ENCODE measurements at places on chromosomes 13 and 19. TPM values are rescaled to one million over a fixed set of nuclear protein-coding genes. Genes with fewer than 3 reads are reported as not detected.

- no peak for DNase-seq
Observed at GRCh38 chr19:46573679-46574498, 27.2 kb upstream of the CALM3 start.

The FOXA3 gene
- total RNA-seq = not detected

The CRTC1 gene
- total RNA-seq = 2.3 TPM

The ZNF90 gene
- total RNA-seq = 0.97 TPM

DNA sequence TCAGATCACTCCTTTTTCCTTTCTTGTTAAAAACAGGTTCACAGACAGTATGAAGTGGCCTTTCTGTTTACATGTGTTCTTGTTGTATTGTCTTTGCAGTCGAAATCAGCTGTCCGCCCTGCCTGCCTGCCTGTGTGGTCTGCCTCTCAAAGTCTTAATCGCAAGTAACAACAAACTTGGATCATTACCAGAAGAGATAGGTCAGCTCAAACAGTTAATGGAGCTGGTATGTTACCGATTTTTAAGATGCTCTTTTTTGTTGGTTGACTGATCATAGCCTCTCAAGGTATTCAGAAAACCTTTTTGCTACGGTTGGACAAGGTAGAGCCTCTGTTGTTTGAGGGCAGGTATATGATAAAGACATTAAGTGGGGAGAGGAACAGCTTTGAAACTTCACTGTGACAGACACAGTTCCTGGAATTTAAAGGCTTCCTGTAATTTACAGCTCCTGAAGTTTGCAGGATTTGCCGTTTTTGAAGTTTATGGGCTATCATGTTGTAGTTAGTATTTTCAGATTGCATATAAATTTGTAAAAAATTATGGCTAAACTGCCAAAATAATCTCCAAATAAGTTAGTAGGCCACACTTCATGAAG is 116.1 kb downstream of the LRCH1 start:
- DNase-seq = peak; percentile 38

DNA sequence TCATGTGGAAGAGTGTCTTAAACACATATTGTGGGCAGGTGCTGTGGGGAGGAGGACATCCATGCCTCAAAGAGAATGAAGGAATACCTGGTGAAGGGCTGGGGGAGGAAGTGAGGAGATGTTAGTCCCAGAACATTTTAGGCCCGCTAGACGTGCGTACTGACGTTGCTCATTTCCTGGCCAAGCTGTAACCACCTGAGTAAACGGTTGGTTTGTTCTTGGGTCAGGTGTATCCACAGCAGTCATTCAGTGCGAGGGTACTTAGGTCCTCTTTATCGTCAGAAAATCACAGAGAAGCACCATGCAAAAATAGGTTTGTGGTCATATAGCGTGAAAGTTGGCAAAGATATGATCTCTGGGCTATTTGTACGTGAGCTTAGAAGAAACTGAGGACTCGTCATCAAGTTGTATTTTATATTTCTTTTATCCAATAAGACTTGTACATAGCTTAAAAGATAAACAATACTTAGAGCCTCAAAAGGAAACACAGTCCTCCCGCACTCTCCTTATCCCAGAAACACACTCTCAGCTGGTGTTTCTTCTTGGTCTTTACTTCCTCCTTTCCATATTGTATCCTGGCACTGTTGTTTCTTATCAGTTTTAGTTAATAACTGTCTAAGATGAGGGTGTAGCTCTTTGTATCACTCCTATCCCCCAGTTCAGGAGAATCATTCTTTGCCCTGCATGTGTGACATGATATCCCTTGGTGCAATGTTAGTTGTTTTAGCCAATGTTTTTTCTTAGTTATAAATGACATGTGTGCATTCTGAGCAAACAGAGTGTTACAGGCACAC is 52.0 kb downstream of the ARHGEF7 start:
- DNase-seq = no peak

DNA sequence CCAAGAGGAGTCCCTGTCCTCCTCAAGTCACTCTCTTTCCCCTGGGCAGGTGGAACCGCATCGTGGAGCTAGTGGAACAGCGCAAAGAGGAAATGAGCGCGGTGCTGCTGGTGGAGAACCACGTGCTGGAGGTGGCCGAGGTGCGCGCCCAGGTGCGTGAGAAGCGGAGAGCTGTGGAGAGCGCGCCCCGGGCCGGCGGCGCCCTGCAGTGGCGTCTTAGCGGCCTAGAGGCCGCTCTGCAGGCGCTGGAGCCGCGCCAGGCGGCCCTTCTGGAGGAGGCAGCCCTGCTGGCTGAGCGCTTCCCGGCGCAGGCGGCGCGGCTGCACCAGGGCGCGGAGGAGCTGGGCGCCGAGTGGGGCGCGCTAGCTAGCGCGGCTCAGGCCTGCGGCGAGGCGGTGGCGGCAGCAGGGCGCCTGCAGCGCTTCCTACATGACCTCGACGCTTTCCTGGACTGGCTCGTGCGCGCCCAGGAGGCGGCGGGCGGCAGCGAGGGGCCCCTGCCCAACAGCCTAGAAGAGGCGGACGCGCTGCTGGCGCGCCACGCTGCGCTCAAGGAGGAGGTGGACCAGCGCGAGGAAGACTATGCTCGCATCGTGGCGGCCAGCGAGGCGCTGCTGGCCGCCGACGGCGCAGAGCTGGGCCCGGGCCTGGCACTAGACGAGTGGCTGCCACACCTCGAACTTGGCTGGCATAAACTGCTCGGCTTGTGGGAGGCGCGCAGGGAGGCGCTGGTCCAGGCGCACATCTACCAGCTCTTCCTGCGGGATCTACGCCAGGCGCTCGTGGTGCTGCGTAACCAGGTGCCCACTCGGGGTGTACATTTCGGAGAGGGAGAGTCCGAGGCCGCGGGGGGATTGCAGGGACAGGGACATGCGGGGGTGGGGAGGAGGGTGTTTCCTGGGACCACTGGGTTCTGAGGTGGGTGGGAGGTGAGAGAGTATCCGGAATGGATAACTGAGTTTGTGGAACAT is 52.8 kb downstream of the SPTBN4 start:
- DNase-seq = peak; percentile 37

DNA sequence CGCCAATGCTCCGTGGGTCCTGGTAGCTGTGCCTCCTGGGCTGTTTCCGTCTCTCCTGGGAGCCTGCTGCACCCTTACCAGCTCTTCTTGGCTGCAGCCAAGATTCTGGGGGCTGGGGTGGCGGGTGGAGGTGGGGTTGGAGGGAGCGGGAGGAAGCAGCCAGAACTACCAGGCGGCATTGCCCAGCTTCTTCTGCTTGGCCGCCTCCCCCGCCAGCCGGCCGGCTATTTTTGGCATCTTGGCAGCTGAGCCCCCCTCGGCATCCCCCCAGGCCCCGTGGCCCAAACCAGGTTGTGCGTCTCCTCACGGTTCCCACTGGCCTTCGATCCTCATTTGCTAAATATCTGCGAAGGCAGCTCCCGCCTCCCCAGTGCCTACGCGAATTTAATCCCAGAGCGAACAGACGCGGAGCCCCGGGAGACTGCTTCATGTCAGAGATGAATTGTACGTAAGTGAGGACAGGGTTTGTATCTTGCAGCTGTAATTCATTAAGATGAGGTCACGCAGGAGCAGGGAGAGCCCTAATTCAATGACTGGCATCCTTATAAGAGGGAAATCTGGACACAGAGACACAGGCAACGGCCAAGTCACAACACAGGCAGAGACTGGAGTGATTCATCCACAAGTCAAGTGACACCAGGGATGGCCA is 12.8 kb upstream of the PEAK3 start:
- DNase-seq = peak; percentile 89

- DNase-seq = peak; percentile 93
Observed at GRCh38 chr13:98482476-98483444, 94.1 kb downstream of the STK24 start.

- DNase-seq = no peak
Observed at GRCh38 chr13:21324803-21325202, 134.3 kb downstream of the ZDHHC20 start.

DNA sequence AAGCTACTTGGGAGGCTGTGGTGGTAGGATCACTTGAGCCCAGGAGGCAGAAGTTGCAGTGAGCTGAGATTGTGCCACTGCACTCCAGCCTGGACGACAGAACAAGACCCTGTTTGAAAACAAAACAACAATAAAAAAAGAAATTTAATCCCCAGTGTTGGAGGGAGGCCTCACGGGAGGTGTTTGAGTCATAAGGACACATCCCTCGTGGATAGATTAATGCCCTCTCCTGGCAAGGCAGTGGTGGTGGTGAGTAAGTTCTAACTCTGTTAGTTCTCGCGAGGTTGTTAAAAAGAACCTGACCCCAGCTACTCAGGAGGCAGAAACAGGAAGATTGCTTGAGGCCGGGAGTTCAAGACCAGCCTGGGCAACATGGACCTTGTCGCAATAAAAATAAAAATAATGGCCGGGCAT is 27.6 kb upstream of the SIN3B start:
- DNase-seq = peak; percentile 42

The SIGLEC10 gene
- not detected for total RNA-seq

- DNase-seq = no peak
Observed at GRCh38 chr19:10811391-10812111, 24.5 kb downstream of the TMED1 start.

The FCER2 gene
- not detected for total RNA-seq

The TIMM29 gene
- total RNA-seq = 41.0 TPM

DNA sequence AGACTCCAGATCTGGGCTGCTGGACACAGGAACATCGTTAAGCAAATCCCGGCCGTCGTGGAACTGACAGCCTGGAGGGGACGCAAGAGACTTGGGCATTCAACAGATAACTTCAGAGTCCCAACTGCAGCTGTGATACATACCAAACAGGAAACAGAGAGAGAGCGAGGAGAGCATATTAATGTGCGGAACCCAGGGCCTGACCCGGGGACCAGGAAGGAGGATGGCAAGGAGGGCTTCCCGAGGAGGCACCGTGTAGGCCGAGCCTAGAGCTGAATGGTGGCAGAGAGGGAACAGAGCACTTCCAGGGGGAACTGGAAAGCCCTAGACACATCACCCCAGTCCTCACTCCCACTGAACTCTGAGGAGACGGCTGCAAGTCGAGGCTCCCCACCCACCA is 68.1 kb downstream of the SIPA1L3 start:
- DNase-seq = no peak

DNA sequence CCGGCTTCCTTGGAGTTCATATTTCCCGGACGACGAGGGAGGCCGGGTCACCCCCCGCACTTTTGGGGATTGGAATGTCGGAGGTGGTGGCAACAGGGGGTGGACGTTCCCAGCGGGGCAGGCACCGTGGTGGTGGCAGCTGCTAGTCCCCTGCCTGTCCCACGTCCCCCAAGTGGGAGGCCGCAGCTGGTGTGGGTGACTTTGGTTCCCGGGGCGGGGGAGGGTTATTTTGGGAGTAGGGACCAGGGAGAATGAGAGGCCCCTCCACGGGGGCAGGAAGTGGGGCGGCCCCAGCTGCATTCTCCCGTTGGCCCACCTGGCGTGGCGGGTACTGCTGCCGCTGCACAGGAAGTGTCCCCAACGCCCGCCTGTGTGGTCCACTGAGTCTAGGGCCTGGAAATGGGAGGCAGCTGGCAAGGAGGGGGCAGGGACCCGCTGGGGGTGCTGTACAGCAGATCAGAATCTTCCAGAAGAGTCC is 11.1 kb upstream of the PLIN3 start:
- no peak for DNase-seq

The CD320 gene
- 29.0 TPM for total RNA-seq
